T-cell (primary cell): ENCODE measurements at places on chromosomes 3 and 15.

DNA sequence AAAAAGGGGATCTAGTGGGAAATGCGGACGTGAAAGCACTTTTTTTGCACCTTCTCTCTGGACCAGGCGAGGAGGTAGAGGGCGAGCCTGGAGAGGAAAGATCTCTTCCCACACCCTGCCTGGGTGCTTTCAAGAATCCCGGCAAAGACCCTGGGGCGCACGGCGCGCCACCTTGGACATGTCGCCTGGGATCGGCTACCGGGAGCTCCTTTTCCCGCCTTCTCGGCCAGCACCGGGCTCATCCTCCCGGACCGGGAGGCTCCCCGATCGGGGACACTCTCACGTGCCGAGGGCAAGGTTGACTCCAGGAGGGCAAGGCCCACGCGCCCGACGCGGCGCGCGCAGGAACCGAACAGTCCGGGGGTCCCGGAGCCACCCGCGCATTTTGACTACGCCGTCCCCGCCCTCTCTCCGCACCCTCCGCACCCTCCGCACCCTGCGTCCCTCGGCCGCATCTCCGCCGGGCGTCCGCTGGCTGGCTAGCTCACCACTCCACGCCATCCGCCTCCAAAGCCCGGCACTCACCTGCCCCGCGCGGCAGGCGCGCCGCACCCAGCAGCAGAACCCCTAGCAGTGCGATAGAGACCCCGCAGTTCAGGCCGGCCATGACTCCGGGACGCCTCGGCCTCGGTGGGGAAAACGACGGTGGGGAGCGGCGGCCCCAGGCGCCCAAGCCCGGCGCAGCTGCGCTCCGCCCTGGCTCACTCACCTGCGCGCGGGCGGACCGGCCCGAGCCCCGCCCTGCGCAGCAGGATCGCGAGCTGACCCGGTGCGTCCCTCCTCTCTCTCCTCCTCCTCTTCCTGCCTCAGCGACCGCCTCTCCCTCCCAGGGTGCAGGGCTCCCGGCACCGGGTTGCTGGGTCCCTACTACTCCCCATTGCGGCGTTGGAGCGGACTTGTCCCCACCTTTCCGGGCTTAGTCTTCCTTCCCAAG, at the start of gene CDCP1:
CDCP1 (minus strand) TSS at position 698 of the 934 bp plus-strand sequence; CDS start at position 607, 91 bp downstream.
- DNase-seq = no peak

DNA sequence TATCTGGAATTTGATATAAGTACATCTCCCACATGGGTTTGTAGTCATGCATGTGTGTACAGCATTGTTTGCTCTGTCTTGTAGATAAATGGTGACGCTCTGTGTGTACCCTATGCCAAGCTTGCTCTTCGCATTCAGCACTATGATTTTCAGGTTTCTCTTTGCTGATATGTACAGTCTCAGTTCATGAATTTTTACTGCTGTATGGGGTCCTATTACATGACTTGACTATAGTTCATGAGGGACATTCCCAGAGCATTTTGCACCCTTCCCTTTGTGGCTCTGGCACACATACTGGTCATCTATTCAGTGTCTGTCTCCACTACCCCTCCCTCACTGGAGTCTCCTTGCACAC, 132.7 kb downstream of the EEFSEC start:
- no peak for DNase-seq

DNA sequence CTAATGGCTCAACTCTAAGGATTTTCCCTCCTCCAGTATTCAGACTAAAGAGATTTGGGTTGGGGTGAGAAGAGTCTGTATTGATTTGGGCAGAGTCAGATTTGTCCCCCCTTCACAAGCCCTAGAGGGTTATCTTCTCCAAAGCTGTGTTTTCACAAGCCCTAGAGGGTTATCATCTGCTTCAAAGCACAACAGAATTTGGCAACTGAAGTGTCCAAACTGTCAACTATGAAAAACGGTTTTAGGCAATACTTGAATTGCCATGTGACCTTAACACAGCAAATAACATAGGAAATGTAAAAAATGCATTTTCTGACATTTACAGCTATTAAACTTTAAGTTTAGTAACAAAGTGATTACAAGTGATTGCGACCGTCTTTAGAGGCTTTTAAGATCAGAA, 119.9 kb downstream of the IMPG2 start:
- no peak for DNase-seq

GRCh38 chr3:145696011-145696410, 465.0 kb downstream of the PLOD2 start:
- DNase-seq = no peak

GRCh38 chr3:55189359-55189801, 261.5 kb upstream of the LRTM1 start:
- no peak for DNase-seq
